AG04450 (cell line): ENCODE measurements at places on chromosomes 7 and 10.

DNA sequence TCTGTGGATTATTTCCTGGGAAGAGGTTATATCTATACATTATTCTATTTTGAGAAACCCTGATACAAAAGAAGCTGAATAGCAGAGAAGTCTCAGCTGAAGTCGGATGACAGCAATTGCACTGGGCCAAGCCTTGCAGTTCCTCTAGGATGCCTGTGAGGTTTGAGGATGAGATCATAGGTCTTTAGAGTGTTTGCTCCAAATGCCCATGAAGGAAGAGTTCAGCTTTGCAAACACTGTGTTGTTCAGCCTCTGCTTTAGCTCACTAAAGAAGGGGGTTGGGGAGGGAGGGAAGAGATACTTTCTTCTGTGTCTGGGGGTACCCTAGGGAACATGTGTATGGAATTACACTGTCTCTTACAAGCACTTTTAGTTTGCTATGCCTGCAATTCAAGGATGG, 282.5 kb upstream of the NRP1 start:
- no peak for DNase-seq

GRCh38 chr7:75667938-75668337, 70.8 kb downstream of the HIP1 start:
- no peak for DNase-seq

DNA sequence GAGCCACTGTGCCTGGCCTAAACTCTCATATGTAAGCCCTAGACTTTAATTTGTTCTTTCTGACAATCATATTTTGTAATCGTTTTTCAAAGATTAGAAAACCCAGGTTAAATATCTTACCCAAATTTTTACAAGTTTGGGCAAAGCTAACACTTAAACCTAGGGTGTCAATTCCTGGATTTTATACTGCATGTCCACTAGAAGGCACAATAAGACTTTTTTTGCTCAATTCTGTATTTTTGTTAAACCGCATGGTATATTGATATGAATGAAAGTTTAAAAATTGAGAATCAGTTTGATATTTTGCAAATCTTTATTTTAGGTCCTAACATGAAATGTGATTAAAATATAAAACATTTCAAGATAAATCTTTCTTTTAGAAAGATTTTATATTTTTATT, 29.3 kb downstream of the DYNC2I1 start:
- DNase-seq, result no peak

DNA sequence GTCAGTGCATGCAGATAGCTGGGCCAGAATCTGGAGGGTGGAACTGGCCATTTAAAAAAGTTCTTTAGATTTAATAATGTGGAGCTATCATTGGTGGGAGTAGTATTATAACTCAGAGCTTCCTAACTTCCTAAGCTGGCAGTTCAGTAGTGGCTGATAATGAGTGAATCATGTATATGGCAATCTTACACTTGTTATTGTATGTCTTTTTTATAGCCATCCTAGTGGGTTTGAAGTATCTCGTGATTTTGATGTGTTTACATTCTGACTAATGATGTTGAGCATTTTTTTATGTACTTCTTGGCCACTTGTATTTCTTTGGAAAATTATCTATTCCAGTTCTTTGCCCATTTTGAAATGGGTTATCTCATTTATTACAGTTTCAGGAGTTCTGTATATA, 15.4 kb downstream of the TFAM start:
- DNase-seq, result no peak

DNA sequence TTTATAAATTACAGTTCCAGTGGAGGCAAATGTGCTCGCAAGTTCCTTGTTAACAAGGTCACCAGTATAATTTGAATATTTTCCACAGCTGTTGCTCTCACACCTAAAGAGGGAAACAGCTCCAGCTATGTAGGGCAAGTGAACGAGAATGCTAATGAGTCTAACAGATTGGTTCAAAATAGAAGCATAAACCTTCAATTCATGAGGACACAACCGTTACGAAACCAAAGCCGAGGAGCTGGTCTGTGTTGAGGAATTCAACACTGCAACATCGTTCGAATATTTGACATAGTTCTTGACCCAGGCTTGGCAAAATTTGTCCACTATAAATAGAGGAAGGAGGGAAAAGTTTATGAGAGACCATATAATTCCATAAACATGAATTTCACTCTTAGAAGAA, 161.3 kb downstream of the KLF6 start:
- peak; percentile 59 for DNase-seq

GRCh38 chr7:20593501-20593900, 22.0 kb upstream of the ABCB5 start:
- no peak for DNase-seq

- DNase-seq, result no peak
These were observed 43.4 kb downstream of the PPIF start for GRCh38 chr10:79390551-79391229.
